ENCODE measurements at places on chromosomes 1 and 21. TPM values are rescaled to one million over a fixed set of nuclear protein-coding genes. Genes with fewer than 3 reads are reported as not detected.

ACTN2 gene
- total RNA-seq: 0.35 TPM

GADD45A gene
- total RNA-seq: 40.3 TPM

TSACC gene
- total RNA-seq: 0.87 TPM

SLC41A1 gene
- total RNA-seq: 4.9 TPM

PKP1 gene
- not detected for total RNA-seq

CADM3 gene
- 23.3 TPM for total RNA-seq

NLRP3 gene
- 1.5 TPM for total RNA-seq

LCE5A gene
- total RNA-seq: not detected

GNG4 gene
- 4.6 TPM for total RNA-seq

SLC26A9 gene
- total RNA-seq: not detected

HPDL gene
- total RNA-seq: 2.1 TPM

MRPL24 gene
- 50.1 TPM for total RNA-seq

RNU1-4 gene
- 6,222 TPM for total RNA-seq

UTS2 gene
- total RNA-seq: not detected

AMY1B gene
- not detected for total RNA-seq

IGSF9 gene
- total RNA-seq: 70.8 TPM

KIF21B gene
- total RNA-seq: 3.2 TPM

NUDT17 gene
- 1.3 TPM for total RNA-seq

OLIG1 gene
- total RNA-seq: not detected

CFAP107 gene
- total RNA-seq: not detected

C1orf167 gene
- total RNA-seq: not detected

WNT2B gene
- total RNA-seq: 6.7 TPM

TEDDM1 gene
- total RNA-seq: not detected

TNFSF4 gene
- total RNA-seq: 2.1 TPM

CFHR3 gene
- not detected for total RNA-seq

SERTAD4 gene
- total RNA-seq: 4.2 TPM

PPIH gene
- 23.3 TPM for total RNA-seq

ZNF281 gene
- total RNA-seq: 8.4 TPM

MCOLN2 gene
- total RNA-seq: 101 TPM

HCN3 gene
- total RNA-seq: 10.3 TPM
